Right renal pelvis (tissue), 4 donors: ENCODE measurements at places on chromosomes 7 and 10.

DNA sequence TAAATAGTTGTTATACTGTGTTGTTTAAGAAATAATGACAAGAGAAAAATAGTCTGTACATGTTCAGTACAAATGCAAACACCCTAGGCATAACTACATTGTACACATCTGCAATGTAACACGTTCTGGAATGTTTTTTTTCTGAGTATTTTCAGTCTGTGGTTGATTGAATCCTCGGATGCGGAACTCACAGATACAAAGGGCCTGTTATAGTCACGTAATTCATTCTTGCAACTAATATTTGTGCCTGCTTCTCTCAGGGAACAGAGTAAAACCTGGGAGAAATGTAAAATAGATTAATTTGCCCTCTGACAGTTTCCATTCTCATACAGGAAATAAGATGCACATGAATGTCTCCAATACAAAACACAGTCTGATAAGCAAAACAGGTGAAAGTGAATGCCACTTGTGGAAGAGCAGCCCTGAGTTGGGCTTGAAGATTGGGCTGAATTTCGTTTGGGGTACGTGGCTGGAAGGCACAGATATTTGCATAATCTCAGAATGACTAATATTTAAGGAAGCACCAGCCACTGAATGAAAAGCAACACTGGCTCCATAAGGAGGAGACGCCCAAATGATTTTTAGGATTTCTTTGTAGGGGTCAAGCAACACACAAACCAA lies 19.1 kb downstream of the DENND2A start:
- DNase-seq, result no peak

DNA sequence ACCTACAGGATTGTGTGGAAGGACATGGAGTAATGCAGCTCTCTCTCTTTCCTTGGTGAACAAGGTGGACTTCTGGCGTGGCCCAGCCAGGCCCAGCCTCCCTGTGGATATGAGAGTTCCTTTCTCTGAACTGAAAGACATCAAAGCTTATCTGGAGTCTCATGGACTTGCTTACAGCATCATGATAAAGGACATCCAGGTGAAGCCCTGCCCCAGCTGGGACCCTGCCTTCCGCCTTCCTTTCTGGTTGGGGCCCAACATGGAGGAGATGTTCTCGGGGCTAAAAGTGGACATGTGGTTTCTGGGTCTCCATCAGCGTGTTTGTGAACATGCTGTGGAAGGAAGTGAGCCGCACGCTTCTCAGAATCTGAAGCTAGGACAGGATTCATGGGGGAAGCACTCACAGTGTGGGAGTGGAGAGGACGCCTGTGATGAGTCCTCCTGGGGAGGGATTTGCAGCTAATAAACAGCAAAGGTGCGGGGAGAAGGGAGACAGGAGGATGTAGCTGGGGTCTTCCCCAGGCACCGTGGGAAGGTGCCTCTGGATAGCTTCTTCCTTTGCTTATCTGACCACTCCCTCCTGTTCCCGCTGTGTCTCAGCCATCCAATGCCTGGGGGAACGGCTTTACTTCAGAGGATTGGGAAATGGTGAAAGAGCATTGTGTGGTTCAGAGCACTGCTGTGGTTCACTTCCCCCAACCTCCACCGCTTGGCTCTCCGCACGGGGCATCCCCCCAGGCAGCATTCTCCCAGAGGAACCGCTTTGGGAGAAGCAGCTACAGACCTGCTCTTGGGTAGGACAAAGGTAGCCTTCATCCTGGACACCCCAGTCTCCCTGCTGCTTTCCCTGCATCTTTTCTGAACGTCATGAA lies 5.5 kb downstream of the CPA5 start:
- no peak for DNase-seq

DNA sequence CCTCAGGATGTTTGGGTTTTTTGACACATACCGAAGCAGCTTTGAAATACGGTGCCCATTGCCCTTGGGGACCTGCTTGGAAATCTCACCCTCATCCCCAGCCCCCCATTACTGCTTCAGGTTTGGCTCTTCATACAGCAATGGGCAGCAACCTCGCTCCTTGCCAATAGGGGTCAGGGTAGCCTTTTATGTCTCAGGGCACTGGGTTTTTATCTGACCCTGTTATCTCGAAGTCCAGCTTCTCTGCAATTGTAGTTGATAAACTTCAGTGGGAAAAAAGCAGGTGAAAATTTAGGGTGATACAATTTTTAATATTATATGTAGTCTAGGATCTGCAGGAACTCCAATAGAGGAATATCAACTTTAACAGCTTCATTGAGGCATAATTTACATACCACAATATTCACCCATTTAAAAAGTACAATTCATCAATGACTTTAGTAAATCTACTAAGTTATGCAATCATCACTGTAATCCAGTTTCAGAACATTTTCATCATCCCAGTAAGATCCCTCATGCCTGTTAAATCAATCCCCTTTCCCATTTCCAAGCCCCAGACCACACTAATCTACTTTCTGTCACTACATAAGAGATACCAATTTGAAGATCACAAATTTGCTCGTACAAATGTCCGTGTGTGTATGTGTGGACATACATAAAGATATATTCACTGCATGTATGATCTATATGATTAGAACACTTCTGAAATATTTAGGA lies 386.2 kb downstream of the KCNMA1 start:
- DNase-seq, result no peak

DNA sequence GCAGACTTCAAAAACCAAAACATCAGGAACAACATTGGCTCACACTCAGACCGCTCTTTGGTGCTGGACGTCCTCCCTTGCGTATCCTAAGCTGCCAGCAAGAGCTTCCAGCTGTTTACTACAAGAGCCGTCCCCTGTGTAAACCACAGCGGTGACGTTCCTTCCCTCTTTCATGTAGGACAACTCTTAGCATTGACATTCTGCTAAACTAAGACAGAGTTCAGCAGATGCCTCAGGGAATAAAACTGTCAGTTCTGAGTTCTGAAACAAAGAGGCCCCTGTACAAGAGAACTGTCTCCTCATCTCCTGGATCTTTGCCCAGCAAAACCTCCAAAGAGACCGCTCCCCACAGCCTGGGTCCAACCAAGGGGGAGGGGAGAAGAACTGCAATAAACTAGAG lies 57.8 kb upstream of the OPALIN start:
- DNase-seq, result peak; percentile 51

GRCh38 chr7:8325067-8325466 lies 63.1 kb upstream of the ICA1 start:
- DNase-seq, result no peak

DNA sequence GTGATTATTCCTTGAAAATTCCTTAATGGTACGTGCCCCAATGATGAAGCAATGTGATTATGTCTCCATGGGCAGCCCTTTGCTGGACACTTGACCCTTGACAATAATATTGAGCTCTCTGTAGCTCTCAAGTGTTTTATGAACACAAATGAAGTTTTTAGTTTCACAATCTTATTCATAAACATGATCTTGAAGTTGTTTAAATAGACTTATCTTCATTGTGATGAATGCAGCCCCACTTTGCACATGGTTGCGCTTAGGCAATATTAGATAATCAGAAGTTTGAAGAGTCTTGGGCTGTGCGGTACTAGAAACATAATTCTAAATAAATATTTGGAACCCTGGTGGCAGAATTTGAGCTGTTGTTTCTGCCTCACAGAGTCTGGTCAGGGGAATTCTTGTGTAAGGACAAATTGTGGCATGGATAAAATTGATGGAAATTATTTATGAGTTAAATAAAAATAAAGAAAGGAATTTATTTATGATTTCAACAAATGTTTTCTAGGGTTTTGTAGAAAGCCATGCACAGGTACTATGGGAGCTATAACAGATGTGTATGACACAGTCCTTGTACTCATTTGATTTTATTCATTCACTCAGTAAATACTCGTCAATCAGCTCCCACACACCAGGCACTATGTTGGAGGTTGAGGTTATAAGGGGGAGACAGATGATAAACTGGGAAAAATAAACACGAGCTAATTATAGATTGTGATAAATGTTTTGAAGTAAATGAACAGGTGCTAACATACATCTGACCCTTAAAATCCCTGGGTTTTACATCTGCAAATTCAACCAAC lies 217.9 kb downstream of the GALNT17 start:
- DNase-seq, result no peak

DNA sequence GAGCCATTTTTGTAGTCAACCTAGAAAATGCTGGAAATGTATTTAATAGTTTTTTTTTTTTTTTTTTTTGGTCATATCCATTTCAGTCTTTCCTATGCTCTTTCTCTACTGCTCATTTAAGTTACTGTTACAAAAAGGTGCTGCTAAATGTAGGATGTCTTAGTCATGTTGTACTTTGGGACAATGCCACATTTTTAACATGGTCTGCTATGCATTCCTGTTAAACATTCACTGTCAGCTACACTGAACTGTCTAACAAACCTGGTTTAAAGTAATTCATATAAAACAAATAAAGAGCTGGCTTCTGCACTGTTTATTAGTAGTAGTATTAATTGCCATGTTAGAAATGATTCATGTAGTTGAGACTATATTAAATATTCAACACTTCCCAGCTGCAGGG lies 108.6 kb downstream of the NSUN6 start:
- DNase-seq, result no peak

DNA sequence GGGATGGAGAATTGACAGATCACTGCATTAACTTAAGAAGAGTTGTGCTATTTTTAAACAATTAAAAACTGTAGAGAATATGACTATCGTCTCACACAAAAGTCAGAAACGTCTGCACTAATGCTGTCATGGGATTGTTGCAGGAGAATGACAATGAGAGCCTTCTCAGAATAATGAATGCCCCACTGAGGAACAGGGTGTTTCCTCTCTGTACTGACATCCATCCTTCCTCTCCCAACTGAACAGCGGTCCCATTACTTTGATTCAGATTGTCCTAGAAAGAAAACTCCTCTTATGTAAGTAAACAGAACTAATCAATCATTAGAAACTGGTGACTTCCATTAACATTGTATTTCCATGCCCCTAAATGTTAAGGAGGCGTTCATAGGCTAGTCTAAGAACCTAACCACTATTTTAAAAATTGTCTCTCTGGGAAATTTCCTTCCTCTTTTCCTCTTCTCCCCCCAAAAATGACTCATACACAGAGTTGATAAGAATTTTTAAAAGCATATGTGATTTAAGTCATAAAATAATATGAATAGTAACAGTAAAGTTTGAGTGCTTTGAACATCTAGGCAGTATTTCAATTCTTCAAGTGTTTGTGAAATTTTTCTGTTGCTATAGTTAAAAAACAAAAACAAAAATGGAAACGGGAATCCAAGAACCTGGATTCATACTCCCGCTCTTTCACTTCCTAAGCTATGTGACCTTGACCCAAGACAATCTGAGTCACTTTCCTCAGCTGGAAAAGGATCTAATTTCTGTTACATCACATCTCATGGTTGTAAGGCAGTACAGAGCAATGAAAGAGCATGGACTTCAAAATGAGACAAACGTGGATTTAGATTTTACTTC lies 12.7 kb upstream of the MACC1 start:
- DNase-seq, result no peak

- DNase-seq, result peak; percentile 55
These were observed 174.9 kb upstream of the NRP1 start for GRCh38 chr10:33509231-33509831.

GRCh38 chr10:82190432-82191260 lies 315.7 kb downstream of the NRG3 start:
- no peak for DNase-seq

GRCh38 chr10:31133792-31134310 lies 102.2 kb upstream of the ZNF438 start:
- DNase-seq, result peak; percentile 80

- no peak for DNase-seq
These were observed 16.1 kb upstream of the TAS2R40 start for GRCh38 chr7:143205560-143206293.

GRCh38 chr7:69173341-69173740 lies 424.9 kb upstream of the AUTS2 start:
- DNase-seq, result no peak

DNA sequence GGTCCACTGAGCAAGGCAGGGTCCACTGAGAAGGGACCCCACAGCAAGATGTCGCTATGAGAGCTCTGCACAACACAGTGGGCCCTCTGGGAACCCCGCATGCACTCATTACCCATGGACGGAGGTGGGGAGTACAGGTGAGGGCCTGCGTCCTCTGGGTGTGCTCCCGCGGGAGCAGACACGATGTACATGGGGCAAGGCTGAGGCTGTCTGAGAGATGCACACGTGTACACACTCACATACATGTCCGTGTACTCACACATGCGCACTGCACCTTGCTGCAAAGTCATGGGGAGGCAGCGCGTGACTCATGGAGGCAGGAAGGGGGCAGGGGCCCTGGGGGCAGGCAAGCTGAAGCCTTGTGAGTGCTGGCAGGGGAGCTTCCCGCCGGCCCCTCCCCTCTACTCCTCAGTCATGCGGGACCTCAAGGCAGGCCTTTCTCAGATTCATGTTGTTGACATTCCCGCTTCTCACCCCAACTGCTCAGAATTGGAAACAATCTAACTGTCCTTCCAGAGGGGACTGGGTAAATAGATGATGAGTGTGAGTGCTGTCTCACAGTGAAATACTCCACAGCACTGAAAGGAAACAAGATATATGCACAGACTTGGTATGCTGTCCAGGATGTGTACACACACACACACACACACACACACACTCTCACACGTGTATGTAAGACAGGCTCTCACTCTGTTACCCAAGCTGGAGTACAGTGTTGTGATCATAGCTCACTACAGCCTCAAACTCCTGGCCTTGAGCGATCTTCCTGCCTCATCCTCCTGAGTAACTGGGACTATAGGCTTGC lies 40.0 kb downstream of the GOLGA7B start:
- DNase-seq, result peak; percentile 50

DNA sequence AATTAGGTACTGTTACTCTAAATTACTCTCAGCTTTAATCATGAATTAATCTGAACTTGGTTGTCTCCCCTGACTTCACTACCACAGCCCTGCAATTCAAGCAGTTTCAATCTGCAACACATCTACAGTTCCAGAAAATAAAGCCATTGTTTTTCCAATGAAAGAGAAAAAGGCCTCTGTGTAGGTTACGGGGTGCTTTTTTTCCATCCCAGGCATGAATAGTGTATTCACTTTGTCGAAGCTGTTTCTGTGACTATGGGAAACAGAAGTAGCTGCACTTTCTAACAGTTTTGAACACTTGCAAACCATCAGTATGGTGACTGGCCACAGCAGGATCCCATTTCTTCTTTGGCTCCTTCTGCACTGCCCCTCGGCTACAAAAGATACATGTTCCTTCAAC lies 460.2 kb downstream of the GRM8 start:
- DNase-seq, result no peak
